SJCRH30 (cell line): ENCODE measurements at places on chromosomes 6 and 20. TPM values are rescaled to one million over a fixed set of nuclear protein-coding genes. Genes with fewer than 3 reads are reported as not detected.

DNA sequence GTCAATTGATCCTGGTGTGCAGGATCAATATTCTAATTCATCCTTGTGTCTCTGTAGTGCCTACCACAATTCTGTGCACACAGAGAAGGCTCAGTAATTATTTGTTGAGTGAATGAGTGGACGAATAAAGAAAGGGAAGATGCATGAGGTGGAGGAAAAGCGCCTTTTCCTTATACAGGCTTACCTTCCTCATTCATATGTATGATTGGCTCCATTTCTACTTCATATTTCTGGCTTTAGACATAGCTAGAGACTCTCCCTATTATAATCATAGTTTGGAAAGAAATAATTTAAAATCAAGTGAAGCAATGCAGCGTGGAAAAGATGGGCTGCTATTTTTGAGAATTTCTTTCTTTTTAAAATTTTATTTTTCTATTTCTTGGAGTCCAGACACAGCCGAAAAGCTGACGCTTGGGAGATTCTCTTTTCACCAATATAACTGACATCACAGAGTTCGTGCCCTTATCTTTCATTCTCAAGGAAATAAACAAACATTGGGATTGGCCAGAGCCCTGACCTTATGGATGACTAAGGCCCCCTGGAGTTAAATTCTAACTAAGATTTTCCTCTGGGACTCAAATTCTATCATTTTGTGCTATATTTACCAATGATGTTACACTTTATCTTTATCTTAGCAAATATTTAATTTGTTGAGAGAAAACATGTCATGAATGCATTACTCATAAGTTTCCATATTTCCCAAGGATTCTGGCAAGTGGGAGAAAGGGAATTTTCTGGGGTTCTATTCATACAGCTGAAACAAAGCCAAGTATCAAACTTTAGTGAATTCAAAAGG, 48.1 kb downstream of the PRL start:
- DNase-seq: no peak

GRCh38 chr6:106431405-106431804, 70.9 kb downstream of the CRYBG1 start:
- DNase-seq: no peak

DNA sequence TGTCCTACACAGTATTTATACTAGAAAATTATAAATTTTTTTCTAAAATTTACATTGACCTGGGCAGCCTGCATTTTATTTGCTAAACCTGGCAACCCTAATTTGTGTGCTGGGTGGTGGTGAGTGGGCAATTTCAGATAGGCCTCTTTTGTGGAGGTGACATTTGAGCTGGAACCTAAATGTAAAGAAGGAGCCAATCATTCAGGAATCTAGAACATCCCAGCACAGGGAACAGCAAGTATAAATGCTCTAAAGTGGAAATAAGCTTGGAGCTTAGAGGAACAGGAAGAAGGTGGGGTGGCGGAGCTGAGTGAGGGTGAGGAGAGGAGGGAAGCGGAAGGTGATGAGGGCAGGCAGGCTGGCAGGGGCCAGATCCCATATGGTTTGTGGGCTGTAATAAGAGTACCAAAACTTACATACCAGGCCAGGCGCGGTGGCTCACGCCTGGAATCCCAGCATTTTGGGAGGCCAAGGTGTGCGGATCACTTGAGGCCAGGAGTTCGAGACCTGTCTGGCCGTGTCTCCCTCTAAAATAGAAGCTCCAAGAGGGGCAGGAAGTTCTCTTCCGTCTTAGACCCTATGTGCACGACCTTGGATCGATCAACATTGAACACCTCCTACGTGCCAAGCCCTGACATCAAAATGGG, 549 bp upstream of the CSE1L start:
- DNase-seq: no peak

DNA sequence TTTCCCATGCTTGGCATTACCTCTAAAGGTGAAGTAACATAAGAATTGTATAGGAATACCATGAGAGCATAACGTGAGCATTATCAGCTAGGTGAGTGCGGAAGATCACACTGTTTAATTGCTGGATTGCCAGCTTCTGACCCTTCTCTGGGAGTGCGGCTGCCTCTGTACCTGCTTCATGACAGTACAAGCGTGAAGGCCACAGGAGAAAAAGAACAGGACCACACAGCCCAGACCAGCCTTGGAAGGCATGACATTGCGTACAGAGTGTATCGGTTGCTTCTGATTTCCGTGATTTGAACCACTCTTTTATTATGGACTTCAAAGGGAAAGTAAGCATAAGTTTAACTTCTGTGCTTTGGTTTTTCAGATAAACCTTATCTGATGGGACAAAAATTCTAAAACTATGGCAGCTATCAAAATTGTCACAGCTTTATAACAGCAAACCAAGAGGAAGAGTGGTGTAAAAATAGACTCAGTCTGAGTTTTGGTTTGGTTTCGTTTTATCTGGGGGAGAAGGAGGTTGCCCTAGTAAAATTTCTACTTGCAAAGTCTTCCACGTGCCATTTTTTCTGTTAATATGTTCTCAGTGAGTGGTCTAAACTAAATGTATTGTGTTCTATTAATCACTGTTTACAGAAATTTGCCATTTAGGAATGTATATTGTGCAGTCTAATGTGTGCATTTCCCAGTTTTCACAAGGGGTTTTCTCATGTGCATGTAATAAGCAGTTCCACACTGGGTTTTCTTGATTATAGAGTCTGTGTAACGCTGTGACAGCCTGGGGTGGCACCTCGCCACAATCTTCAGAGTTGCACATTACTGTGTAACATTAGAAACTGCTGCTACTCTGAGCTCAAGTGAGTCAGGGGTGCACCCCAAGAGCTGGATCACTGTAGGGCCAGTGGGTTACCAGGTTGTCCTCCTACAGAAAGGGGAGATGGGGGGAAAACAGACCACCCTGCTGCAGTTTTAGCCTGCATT, 97.3 kb downstream of the RPP40 start:
- DNase-seq: no peak

DNA sequence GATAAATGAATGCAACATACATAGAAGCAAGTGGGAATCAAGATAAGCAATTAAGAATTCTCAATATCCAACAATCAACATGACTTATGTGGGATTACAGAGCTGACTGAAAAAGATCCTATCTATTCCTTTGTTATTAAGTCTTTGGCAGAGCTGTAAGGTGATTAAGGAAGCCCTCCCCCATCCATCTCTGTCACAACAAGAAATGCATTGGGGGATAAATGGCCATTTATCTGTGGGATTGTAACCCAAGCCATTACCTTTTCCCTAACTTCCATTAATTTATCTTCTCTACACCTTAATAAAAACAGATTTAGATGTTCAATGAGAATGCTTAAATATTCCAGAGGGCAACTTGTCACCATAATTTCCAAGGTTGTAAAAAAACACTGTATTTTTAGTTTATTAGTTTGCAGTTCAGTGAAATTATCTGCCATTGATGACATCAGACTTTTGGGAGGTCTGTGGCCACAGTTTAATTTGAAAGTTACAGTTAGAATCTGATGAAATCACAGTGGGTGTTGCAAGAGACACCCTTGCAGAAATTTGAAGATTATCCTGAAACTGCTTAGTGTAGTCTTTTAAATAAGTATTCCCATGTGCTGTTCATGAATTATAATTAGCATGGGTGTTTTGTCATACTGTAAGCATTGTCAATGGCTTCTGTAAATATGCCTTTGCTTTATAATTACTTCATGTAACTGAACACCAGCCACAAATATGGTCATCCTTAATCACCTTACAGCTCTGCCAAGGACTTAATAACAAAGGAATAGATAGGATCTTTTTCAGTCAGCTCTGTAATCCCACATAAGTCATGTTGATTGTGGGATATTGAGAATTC, 49.4 kb upstream of the FYN start:
- DNase-seq: no peak

- DNase-seq: no peak
Observed at GRCh38 chr20:24761220-24762065, 187.6 kb upstream of the CST7 start.

DNA sequence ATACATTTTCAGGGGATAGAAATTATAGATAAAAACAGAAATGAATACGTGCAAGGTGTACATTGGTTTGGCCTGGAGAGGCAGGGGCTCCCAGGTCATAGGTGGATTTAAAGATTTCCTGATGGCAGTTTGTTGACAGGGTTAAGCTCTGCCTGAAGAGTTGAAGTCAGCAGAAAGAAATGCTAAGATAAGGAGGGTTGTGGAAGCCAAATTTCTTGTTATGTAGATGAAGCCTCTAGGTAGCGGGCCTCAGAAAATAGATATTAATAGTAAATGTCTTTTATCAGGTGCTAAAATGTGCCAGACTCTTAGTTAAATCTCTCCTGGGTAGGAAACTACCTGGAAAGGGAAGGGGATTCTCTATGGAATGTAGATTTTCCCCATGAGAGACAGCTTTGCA, 188.8 kb downstream of the CDH26 start:
- DNase-seq: no peak

DNA sequence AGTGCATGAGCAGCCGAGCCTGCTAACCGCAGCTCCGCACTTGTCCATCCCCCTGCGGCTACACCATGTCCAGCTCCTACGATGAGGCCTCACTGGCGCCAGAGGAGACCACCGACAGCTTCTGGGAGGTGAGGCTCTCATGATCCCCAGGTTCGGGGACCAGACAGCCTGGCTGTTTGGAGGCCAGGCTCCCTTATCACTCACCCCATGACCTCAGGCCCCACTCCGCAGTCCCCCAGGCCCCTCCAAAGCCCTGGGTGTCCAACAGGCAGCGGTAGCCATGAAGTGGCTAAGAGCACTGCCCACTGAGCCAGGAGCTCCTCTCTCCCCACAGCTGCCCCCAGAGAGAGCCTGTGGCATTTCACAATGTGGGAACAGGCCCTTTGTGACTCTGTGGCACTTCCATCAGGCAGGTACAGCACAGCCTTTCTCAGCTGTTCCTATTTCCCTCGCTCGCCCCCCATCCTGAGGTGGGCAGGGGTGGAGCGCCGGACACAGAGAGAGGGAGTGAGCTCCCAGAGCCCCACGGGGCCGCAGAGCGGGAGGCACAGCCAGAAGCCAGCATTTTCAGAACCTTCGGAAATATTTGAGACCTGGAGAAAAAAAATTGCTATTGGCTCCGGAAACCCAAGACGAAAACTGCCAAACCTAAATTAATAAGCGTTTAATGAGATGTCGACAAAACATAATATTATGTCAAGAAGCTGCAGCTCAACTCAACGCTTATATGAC, 29.7 kb downstream of the SPDEF start:
- peak; percentile 49 for DNase-seq

DNA sequence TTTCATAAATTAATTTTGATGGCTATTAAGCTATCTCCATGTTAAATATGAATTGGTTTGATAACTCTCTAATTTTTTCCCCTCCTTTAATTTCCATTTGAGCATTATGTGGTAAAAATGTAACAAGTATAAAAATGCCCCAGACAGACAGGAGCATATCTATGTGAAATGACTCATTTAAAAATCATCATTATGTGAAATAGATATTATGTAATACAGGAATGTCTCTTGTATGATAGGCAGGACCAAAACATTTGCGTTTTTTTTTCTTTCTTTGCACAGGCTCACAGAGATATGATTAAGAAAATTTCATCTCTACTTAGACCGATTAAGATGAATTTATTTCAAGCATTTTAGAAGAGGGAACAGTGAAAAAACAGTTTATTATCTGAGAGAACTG, 95.8 kb downstream of the AKAP7 start:
- DNase-seq: no peak

GRCh38 chr20:56380375-56380774, 11.6 kb downstream of the AURKA start:
- DNase-seq: no peak

DNA sequence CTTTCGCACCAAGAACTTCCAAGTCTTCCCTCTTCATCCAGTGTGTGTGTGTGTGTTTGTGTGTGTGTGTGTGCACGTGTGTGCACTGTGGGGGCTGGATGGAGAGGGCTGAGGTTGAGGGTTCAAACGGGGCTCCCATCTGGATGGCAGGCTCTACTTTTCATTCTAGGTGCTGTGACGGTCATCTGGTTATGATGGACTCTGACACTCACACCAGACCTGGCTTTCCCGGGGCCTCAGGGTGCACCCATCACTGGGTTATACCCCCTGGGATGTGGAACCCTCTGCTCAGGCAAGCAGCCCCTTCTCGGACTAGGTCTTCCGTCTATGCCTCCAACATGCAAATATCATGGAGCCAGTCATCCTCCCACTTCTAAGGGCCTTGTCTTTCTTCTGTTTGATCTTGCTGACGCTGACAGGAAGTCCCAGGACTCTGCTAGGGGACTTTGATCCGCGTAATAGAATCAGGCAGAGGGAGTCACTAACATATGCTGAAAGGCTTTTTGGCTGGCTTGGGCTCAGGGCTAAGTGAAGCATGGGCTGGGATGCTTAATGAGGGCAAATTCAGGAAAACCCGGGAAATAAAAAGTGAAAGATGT, 313.6 kb downstream of the CDC5L start:
- DNase-seq: no peak

- no peak for DNase-seq
Observed at GRCh38 chr6:167394339-167394738, 69.5 kb downstream of the TTLL2 start.

The DYNLT2 gene
- total RNA-seq: 1.9 and 4.3 TPM in 2 replicates

The AKAP12 gene
- 63.4 and 70.8 TPM in 2 replicates for total RNA-seq
